ENCODE measurements at places on chromosomes 16 and 17.

DNA sequence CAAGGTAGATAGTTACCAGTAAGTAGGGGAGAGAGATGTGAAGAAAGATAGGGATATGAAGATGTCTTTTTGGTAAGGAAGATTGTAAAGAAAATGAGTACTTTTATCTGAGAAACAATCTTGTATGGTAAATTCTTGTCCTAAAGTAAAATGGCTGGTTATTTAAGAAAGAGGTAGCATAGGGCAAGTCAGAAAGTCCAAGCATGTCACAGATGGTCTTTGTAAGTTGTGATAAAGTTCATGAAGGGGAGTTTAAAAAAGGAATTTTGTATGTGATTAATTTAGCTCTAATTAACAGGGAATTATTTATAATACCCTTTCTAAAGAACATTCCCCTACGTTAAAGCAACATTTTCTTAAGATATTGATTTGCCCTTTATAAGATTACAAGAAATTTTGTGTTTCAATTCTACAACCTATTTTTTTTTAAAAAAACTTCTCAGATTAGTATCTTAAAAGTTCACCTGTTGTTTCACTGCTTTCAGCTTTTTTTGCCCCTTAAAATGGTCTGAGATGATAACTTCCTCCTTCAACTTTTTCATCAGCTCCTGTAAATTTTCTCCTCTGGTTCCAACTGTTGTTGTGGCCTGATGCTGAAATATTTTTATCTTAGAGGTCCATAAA, 16.2 kb upstream of the CPHXL start:
- no peak for DNase-seq

GRCh38 chr17:57674894-57675293, 70.2 kb downstream of the CCDC182 start:
- DNase-seq, result no peak

GRCh38 chr17:68819465-68819864, 135.7 kb downstream of the ABCA8 start:
- DNase-seq, result no peak

GRCh38 chr16:27332105-27332504, 18.3 kb downstream of the IL4R start:
- DNase-seq, result no peak

DNA sequence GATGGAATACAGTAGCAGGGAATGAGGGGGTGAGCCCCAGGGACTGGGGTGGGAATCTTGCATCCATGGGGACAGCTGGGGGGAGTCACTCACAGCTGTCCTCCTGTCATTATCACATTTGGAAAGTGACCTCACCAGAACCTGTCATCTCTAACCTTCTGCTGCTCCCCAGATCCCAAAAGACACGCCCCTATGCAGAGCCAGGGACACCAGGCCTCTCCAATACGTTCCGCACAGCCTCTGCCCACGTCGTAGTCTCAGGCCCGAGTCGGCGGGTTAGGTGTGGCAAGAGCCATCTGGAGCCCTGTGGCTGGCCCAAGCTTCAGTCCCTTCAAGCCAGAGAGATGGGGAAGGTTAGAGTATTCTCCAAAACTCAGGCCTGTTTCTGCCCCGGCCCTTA, 214.3 kb downstream of the ENGASE start:
- no peak for DNase-seq

GRCh38 chr17:71071041-71071440, 901.7 kb downstream of the KCNJ2 start:
- no peak for DNase-seq

- no peak for DNase-seq
Measured at GRCh38 chr17:74031316-74032090, 172.0 kb upstream of the RPL38 start.

- DNase-seq, result no peak
Measured at GRCh38 chr16:54928411-54929089, 2.1 kb upstream of the IRX5 start.

DNA sequence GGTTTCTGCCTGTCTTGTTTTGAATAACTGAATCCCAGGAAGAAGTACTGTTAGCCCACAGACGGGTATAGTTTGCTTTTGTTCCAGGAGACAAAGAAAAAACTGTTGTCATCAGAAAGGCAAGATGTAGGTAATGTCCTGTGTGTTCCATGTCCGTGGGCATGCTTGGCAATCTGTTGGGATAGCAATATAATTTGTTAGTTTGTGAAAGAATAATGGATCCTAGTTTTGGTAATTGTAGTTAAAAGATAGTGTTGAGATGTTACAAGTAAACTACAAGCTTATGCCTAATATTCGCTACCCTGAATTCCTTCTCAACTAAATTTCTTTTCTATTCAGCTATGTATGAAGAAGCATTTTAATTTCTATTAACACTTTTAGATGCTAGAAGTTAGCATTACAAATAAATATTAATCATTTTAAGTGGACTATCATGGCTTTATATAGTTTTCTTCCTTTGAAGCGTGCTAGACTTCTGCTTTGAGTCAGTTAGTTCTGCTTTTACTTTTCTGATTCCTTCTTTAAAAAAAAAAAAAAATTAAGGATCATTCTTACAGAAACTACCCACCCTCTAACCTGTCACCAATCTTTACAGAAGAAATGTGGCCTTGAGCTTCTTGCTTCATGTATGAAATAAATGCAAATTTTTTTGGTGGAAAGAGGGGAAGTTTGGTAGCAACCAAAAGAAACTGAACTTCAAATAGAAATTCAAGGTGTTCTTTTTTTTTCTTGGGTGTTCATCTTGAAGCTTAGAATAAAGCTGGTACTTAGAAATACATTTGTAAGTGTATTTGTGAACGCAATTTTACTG, 2.4 kb downstream of the EVI2A start:
- DNase-seq, result no peak

DNA sequence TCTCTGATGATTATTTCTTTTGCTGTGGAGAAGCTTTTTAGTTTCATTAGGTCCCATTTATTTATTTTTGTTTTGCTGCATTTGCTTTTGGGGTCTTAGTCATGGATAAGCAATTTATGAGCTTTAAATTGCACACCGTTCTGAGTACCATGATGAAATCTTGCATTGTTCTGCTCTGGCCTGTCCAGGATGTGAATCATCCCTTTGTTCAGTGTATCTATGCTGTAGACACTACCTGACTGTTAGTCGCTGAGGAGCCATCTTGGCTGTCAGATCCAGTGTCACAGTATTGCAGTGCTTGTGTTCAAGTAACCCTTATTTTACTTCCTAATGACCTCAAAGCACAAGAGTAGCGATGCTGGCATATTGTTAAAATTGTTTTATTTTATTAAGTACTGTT, 218.0 kb upstream of the CNTNAP4 start:
- DNase-seq, result no peak

DNA sequence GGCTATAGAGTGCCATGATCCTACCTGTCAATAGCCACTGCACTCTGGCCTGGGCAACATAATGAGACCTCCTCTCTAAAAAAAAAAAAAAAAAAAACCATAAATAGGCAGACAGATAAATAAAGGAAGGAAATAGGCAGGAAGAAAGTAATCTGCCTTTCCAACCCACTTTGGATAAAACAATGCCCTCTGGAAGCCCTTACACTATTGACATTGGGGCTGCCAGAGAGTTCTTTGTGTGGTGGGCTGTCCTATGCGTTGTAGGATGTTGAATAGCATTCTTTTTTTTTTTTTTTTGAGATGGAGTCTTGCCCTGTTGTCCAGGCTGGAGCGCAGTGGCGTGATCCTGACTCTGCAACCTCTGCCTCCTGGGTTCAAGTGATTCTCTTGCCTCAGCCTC, 7.2 kb upstream of the RFWD3 start:
- no peak for DNase-seq

GRCh38 chr17:37214416-37214815, 161.4 kb upstream of the C17orf78 start:
- no peak for DNase-seq

- peak; percentile 69 for DNase-seq
Measured at GRCh38 chr17:82592767-82593589, 55.3 kb downstream of the WDR45B start.

- no peak for DNase-seq
Measured at GRCh38 chr16:89880477-89881367, 7.3 kb downstream of the TCF25 start.
